Cardiac septum (tissue), 1 donor: ENCODE measurements at places on chromosomes 7 and 10. TPM values are rescaled to one million over a fixed set of nuclear protein-coding genes. Genes with fewer than 3 reads are reported as not detected.

- peak; percentile 51 for DNase-seq
Observed at GRCh38 chr10:79047584-79047874, 21.2 kb upstream of the ZMIZ1 start.

DNA sequence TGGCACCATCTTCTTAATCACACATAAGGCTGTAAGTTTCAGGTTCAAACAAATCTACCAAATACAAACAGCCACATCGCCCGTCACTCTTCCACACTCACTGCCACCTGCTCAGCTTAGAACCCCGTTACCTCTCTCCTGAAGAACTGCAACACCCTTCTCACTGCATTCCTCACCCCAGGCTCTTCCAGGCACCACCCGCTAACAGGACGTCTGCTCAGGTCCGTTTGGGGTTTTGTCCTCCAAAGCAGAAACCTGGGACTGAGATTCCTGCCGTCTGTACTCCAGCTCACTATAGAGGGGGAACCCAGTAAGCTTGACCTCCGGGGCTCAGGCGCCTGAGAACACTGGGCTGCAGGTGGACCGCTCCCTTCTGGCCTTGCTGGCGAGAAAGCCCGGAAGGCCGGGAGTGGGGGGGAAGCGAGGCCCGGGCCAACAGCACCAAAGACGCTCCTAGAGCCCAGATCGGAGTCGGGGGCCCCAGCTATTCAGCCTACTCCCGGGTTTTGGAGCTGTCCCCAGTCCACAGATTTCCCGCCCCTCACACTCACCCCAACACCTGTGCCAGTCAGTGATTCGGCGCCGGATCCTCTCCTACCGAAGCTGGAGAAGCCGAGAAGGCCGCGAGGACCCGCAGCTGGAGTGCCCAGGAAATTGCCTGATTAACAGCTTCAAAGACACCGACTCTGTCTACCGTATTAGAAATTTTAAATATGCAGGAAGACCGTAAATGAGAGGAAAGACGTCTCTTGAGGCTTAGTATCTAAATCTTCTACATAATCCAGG, at the start of gene AP3M1:
Gene AP3M1, minus strand, starts transcription at position 625 of the 786 bp plus-strand sequence. CDS start 12,449 bp downstream, outside the sequence.
- DNase-seq = peak; percentile 91

DNA sequence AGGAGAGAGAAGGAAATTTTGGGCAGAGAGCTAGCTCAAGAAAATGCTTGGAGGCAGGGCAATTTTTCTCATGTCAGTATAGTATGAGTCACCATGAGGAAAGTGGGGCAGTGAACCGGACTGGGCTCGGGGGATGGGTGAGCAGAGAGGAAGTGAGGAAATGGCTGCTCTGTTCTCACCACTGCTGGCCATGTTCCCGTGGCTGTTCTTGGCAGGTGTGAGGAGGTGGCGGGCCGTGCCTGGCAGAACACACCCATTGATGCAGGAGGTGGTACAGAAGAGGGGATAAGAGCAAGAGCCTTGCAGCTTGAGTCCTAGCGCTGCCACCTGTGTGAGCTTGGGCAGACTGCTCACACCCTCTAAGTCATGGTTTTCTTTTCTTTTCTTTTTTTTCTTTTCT, 304.4 kb upstream of the LYZL1 start:
- peak; percentile 86 for DNase-seq

The FBXL13 gene
- total RNA-seq = 0.32 TPM

The EPO gene
- not detected for total RNA-seq

The STAMBPL1 gene
- total RNA-seq = 2.9 TPM
